Mammary epithelial cell (primary cell): ENCODE measurements at places on chromosomes 12 and 14. TPM values are rescaled to one million over a fixed set of nuclear protein-coding genes. Genes with fewer than 3 reads are reported as not detected.
A peak's percentile ranks its signal among the peaks of the same experiment; 100 is the strongest.

DNA sequence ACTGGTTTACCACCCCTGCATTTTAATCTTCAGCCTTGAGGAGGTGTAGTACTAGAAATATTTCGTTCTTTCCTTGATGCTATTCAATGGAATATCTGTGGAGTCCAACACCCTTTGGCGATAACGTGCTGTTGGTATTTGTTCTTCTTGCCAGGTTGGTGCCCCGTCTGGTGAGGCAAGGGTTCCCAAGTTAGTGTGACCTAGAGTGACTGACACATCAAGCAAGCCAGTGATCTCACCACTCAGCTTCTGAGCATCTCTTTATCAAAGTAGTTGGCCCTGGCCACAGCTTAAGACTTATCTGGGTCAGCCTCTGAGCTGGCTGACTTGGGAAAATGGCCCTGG lies 60.2 kb downstream of the PLXNC1 start:
- no peak for DNase-seq

- DNase-seq: peak; percentile 28
These were observed 170.2 kb downstream of the BCAT1 start for GRCh38 chr12:24778486-24779304.

DNA sequence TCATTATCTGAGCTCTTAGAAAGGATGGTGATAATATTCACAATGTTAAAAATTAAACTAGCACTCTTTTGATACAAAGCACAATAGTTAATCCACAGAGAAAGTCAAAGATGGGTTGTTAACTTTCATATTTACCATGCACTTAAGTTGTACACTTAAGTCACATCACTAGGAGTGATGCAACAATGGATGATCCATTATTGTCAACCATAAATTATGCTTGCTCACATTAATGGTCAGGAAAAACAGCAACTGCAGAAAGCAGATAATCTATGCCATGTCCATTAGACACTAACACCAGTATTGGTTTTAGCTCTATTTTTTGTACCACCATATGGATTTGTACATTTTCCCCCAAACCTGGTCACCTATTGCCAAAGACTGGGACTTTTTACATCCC lies 195.5 kb downstream of the FOXA1 start:
- no peak for DNase-seq

- DNase-seq: no peak
These were observed 90.8 kb upstream of the TMEM132D start for GRCh38 chr12:129994634-129995033.

GRCh38 chr12:67107751-67108269 lies 161.3 kb upstream of the CAND1 start:
- no peak for DNase-seq

- peak; percentile 86 for DNase-seq
These were observed 24.4 kb downstream of the CD9 start for GRCh38 chr12:6224550-6224949.

DNA sequence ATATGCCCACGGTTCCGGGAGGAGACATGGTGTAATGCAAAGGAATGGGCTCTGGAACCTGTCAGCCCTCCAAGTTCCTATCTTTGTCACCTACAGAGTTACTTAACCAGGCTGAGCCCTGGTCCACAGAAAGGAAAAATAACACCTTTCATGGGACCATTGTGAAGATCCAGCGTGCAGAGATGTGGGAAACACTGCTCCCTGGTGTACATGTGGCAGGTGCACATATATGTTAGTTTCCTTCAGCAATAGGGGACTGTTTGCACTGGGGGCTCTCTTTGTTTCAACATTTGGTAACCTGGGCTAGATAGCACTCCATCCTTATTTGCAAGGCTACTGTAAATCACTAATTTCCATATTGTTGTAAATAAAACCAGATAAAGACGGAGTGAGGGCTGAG lies 72.3 kb downstream of the ANO2 start:
- no peak for DNase-seq

DNA sequence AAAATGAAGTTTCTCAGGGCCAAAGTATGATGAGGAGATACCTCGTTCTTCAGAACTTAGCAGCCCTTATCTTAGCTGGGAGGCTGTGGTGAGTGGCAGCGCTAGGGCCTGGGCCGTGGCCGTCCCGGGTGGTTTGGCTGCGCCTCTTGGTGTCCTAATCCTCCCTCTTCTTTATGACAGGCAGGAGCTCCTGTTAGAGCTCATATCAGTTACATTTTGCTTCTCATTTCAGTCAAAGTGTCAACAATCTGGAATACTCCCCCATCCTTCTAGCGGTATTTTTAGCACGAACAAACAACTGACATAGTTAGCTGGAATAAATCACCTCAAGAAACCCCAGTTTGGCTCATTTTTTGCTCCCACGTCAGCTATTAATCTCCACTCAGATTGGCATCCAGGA lies 188.8 kb downstream of the TTC7B start:
- DNase-seq: no peak

- DNase-seq: peak; percentile 43
These were observed 183.6 kb upstream of the PZP start for GRCh38 chr12:9391815-9392214.

GRCh38 chr14:89185919-89186855 lies 230.8 kb downstream of the FOXN3 start:
- DNase-seq: peak; percentile 74

DNA sequence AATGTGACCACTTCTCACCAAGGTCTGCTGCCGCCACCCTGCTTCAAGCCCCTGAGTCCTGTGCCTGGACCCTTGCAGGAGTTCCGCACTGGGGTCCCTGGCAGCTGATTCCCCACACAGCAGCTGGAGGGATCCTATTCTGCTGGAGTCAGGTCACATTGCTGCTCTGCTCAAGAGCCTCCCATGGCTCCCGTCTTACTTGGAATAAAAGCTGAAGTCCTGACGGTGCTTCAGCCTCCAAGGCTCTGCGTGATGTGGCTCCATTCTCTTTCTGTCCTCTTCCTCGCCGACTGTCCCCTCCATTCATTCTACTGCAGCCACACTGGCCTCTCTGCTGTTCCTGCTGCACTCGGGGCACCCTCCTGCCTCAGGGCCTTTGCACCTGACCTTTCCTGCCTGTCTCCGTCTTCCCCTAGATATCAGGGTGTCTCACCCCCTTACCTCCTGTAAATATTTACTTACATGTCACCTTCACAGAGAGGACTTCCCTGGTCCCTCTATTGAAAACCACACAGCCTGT lies 7.6 kb upstream of the SDSL start:
- DNase-seq: no peak

The DPY19L2 gene
- 0.61 and 0.92 TPM in 2 replicates for total RNA-seq

The NAA30 gene
- 22.9 and 27.7 TPM in 2 replicates for total RNA-seq

The PRB2 gene
- total RNA-seq: not detected in 2 replicates

The FOXG1 gene
- not detected for total RNA-seq

The MYF5 gene
- not detected in 2 replicates for total RNA-seq

The OVCH1 gene
- 0.67 TPM for total RNA-seq

The CACNA2D4 gene
- not detected in 2 replicates for total RNA-seq

The OR6C1 gene
- not detected for total RNA-seq

The ADCY4 gene
- total RNA-seq: 0.21 TPM in 1 of 2 replicates, not detected in the other

The ADAMTS20 gene
- total RNA-seq: not detected in 2 replicates
